Activated CD4-positive, alpha-beta memory T cell treated with anti-CD3 and anti-CD28 coated beads for 36 hours (primary cell): ENCODE measurements at places on chromosomes 3 and 15.
A peak's percentile ranks its signal among the peaks of the same experiment; 100 is the strongest.

- DNase-seq = no peak
These were observed 2.6 kb downstream of the SPG21 start for GRCh38 chr15:64987136-64987535.

DNA sequence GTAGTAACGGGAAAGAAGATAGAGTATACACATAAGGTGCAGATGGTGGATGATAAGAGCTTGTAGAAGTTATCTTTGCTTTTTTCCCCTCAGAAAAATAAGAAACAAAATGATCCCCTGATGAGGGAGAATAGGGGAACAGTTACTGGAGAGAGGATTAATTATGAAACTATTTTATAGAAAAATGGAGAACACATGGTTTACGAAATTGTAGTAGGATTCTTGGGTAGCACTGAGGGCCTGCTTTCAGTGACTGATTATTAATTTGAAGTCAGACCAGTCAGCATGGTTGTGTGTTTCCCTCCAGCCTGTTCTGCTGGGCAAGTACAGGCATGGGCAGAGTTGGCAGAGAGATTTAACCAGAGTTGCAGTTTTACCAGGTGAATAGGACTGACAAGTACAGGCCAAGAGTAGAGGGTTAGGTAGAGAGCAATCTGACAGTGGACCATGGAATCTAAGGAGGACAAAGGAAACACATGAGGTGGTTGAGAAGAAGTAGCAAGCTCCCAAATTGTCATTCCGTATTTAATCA lies 5.9 kb downstream of the SLC49A4 start:
- DNase-seq = no peak

GRCh38 chr3:25044762-25045710 lies 383.0 kb upstream of the RARB start:
- no peak for DNase-seq

DNA sequence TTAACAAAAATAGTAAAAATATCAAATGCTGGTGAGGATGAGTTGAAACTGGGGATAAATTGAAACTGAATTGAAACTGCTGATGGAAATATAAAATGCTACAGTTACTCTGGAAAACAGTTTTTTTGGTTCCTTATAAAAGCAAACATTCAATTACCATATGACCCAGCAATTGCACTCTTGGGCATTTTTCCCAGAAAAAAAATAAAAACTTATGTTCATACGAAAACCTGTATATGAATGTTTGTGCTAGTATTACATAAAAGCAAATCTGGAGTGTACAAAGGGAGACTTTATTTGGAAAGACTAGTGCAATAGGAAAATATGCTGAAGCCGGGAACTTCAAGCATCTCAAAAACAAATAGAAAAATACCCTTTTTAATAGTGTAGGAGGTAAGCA lies 857.9 kb upstream of the CADM2 start:
- no peak for DNase-seq

GRCh38 chr15:73872346-73872745 lies 1.0 kb upstream of the TBC1D21 start:
- no peak for DNase-seq

GRCh38 chr15:38874464-38874863 lies 309.9 kb upstream of the RASGRP1 start:
- no peak for DNase-seq

DNA sequence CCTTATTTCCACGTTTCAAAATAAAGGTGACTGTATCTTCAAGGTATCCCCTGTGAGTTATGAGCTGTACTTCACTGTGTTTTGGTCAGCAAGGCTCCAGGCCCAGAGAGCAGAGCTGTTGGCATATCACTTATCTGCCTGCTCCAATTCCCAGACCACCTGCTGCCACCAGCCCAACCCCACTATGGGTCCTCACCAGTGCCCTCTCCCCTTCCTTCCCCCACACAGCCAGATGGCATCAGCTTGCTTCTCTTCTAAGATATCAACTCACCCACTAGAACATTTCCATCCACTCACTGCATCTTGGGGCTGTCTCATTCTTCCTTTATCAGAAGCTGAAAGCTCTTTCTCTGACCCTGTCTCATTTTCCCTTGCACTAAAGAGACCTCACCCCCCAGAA lies 136.9 kb upstream of the EIF1B start:
- no peak for DNase-seq

DNA sequence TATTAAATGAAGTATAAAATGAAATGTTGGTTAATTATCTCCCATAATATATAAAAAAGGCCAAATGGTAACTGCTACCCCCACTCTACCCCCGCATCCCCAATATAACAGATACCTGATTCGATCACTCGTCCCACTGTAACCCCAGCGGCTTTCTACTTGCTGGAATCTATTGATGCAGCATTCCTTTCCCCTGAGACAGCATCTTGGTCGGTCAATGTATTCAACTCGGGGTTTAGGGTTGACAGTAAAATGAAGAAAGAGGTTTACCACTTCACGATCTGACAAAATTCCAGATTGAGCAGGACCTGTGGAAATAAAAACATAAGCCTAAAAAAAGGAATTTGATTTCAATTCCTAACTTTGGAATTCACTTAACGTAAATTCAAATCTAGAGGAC lies 18.6 kb upstream of the C15orf40 start:
- DNase-seq = no peak

- DNase-seq = no peak
These were observed 9.5 kb upstream of the RPLP1 start for GRCh38 chr15:69443032-69443611.

- peak; percentile 64 for DNase-seq
These were observed 45.8 kb upstream of the TRA2B start for GRCh38 chr3:185983495-185984141.

DNA sequence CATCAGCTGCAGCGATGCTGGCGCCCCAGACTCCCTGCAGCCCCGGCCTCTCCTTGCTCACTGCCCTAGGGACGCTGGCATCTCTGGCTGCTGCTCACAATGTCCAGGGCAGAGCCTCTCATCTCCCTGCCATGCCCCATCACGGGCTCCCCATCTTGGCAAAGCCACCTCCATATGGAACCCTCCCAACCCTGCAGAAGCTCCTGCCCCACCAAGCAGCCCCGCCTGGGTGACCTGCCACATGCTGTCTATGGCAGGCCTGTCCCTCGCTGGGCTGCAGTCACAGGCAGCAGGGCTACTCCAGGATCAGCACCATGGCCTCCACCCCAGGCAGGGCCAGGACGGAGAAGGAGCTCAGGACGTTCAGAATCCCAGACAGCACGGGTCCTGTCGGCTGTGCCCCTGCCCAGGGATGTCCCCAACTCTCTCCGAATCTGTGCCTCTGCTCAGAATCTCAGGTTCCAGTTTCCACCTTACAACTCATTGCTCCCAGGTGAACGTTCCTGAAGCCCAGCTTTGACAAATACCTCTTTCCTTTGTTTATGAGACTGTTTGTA lies 58.4 kb downstream of the PLXNA1 start:
- no peak for DNase-seq

GRCh38 chr3:34678575-34678974 lies 880.1 kb downstream of the PDCD6IP start:
- DNase-seq = no peak

DNA sequence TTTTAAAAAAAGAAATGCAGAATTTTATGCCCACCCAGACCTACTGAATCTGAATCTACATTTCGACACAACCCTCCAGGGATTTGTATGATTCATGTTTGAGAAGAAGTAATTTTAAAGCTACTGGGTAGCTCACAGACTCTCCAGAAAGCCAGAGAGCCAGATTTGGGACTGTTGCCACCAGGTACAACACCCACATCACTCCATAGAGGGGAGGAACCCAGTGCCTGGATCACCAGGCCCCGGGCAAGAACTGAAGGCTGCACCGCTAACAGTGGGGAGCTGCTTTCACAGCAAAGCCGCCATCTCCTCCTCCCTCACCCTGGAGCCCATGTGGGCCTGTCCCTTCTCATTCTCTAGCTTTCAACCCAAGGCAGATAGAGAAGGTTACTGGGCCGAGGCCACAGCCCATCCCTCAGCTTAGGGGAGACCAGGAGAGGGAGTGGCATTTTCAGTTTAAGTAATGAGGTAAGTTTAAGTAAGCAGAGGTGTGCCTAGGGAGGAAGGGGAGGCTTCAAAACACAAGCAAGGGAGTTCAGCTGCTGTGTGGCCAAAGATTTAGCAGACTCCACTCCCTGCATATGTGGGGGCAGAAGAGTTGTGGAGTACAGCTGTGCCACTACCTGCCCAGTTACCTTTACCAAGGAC lies 109.8 kb downstream of the IL12A start:
- no peak for DNase-seq

- DNase-seq = no peak
These were observed 230.7 kb upstream of the SLCO3A1 start for GRCh38 chr15:91622711-91623342.

- peak; percentile 38 for DNase-seq
These were observed 124.6 kb downstream of the AKAP13 start for GRCh38 chr15:85504749-85505676.

DNA sequence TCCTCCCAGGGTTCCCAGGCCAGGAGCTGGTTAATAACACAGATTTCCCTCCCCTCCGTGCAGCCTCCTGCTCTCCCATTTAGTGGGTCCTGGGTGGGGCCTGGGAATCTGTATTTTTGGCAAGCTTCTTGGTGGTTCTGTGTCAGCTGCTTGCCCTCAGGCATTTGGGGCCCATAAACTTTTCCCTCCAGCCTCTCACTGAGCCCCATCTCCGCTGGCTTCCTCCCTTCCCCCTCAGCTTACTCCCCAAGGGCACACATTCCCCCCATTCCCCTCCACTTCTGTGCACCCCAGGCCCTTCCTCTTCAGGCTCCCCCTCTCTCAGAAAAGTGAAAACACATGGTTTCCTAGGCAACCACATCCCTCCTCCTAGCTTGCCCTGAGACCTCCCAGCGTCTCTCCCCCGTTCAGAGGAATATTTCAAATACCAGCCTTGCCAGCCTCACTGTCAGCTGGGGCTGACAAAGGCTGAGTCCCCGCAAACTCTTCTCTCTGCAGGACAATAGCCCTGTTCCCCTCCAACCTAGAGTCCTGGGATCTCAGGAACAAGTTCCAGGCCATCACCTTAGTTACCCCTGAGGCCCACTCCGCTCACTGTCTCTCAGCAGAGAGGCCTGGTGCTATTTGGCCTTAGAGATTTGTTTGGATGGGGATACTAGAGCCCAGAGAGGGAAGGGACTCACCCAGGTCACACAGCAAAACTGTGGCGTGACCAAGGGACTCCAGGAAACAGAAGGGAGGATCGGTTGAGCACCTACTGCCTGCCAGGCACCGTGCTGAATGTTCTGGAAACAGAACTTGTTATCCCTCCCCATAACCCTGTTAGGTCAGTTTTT lies 44.6 kb upstream of the SMAD6 start:
- no peak for DNase-seq

DNA sequence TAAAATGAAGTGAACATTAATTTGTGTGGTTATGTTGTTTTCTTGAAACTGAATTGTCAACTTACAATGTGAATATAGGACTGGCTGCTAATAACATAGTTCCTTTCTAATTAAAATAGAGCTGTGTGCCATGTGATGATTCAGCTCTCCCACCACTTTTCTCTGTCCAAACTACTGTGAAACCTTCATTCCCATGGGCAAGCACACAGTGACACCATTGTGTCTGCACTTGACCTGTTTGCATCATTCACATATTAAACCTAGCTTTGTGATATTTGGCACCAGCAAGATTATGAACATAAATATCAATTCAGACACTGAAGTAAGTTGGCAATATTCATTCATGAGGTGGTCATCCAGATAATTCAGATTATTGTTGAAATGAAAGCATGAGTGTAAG lies 78.8 kb upstream of the TCF12 start:
- no peak for DNase-seq

DNA sequence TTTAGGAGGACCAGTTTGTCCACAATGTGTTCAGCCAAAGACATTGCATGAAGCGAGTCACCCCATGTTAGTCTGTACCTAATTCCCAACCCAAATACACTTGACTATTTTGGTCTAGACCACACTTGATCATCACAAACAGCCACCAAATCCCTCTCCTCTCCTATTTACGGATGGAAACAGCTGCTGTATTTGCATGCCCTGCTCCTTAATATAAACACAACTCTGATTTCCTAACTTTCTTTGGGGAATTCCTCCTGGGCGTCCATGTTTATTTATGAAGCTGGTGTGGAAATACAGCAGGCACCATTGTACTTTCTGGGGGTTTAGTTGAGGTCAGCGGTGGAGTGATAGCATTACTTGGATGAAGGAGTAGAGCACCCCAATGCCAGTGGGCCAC lies 235.2 kb downstream of the TLE3 start:
- DNase-seq = no peak

DNA sequence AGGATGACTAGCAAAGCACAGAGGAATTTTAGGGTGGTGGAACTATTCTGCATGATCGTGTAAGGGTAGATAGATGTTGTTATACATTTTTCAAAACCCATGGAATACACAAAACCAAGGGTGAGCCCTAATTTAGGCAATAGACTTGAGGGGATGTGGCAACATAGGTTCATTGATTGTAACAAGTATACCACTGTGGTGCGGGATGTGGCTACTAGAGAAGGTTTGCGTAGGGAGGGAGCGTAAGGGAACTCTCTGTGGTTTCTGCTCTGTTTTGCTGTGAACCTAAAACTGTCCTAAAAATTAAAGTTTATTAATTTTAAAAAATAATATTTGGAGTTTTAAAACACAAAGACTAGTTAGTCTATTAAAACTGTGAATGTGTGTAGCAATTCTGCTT lies 202.8 kb downstream of the PLCL2 start:
- no peak for DNase-seq

- no peak for DNase-seq
These were observed 35.0 kb upstream of the CFAP161 start for GRCh38 chr15:81098861-81099651.

- no peak for DNase-seq
These were observed 132.8 kb upstream of the SLC24A5 start for GRCh38 chr15:47987908-47988532.

- no peak for DNase-seq
These were observed 140.6 kb downstream of the RYR3 start for GRCh38 chr15:33451385-33451784.

GRCh38 chr3:195809291-195809785 lies 2.4 kb downstream of the MUC4 start:
- DNase-seq = no peak

DNA sequence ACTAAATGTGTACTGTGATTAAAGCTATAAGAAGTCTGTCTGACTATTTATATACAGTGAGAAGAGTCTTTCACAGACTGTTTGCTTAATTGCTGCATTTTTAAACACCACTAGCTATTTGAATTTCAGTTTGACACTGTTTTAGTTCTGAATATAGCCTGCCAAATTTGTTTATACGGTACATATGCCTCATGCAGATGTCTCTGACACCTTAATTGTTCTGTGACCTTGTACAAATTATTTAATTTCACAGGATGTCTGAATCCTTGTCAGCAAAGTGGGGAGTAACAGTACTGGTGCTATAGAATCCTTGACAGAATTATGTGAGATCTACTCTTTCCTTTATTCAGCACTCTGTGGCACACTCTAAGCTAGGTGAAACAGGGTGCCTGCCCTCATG lies 125.5 kb downstream of the MBNL1 start:
- DNase-seq = no peak

- no peak for DNase-seq
These were observed 26.4 kb downstream of the ACAA1 start for GRCh38 chr3:38110314-38111050.

GRCh38 chr3:64268926-64269325 lies 43.7 kb upstream of the PRICKLE2 start:
- DNase-seq = no peak
